ENCODE measurements at places on chromosomes 3 and 15. TPM values are rescaled to one million over a fixed set of nuclear protein-coding genes. Genes with fewer than 3 reads are reported as not detected.

The P3H2 gene
- total RNA-seq = 74.4 TPM

The NR1I2 gene
- total RNA-seq = not detected

DNA sequence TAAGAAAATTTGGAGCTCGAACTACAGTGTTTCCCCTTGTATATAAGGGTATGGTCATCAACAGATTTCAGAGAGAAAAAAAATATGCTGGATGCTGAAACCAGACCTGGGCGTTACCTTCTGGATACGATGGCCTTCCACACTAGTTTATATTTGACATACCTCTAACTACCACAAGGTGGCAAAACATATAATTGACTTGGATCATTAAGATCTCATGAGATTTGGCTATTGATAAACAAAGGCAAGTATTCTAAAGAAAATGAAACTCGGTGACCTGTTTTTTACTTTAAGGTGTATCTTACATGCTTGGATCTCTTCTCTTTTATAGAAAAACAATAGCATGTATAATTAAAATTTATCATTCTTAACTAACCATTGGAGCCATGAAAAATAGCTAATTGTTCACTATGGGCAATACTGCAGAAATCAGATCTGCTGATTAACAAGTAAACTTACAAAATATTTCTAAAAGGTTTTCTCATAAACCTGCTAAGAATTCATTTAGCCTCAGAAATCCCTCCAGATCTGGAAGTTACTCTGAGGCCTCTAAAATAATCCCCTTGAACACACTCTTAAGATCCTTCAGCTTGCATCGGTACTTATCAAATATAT is 300.6 kb upstream of the KCNH8 start:
- H3K36me3 ChIP-seq = no peaks in the 10 kb centered on the region
- no peak overlapping the region for H3K4me3 ChIP-seq
- DNase-seq = no peak
- H3K27ac ChIP-seq = no peak overlapping the region

DNA sequence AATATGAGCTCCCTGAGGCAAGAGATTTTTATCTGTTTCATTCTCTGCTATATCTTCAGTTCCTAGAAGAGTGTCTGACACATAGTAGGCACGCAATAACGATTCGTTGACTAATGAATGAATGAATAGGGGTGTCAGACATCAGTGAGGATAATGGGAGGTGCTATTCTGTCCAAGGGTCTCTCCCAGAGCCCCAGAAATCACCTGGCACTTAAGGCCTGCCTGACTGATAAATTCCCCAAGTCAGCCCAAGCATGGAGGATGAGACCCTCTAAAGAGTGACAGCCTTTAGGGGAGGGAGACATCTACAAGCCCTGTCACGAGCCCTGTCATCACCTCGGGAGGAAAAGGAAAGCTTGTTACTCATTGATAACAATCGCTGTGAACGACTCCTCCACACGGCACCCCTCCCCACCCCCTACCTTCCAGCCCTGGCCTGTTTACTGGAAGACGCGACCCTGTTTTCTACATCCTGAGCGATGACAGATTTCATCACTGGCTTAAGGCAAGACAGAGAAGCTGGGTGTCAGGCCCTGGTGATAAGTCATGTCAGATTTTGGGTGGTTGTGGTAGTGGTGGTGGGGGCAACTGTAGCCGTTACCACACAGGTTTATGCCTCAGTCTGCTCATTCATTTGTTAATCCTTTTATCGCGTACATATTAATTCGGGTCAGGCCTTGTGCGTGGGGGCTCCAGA is 23.1 kb downstream of the BHLHE40 start:
- no peaks in the 10 kb centered on the region for H3K36me3 ChIP-seq
- DNase-seq = no peak
- H3K27me3 ChIP-seq = no peaks in the 10 kb centered on the region
- no peak overlapping the region for H3K27ac ChIP-seq
- H3K4me1 ChIP-seq = no peaks in the 10 kb centered on the region
- H3K4me3 ChIP-seq = no peak overlapping the region

- H3K4me1 ChIP-seq = peaks cover 5% of the 10 kb centered on the region
- no peaks in the 10 kb centered on the region for H3K36me3 ChIP-seq
- no peak overlapping the region for H3K4me3 ChIP-seq
- no peak overlapping the region for H3K27ac ChIP-seq
These were observed 49.7 kb upstream of the POMGNT2 start for GRCh38 chr3:43155464-43156121.

DNA sequence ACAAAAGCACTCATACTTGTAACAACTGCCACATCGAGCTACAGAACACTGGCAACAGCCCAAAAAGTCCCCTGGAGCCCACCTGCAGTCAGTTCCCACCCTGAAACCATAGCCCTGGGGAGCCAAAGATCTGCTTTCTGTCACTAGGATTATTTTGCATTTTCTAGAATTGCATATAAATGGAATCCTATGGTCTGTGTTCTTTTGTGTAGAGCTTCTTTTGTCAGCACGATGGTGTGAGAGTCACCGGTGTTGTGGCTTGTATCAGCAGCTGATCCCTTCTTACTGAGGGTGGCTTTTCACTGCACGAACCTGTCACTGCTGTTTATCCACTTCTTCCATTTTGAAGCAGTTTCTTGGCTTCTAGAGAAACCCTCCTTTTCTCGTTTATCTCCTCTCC is 60.1 kb upstream of the PRR23E start:
- H3K27me3 ChIP-seq = peaks cover 56% of the 10 kb centered on the region
- H3K4me3 ChIP-seq = no peak overlapping the region
- no peak overlapping the region for H3K27ac ChIP-seq
- no peak for DNase-seq

DNA sequence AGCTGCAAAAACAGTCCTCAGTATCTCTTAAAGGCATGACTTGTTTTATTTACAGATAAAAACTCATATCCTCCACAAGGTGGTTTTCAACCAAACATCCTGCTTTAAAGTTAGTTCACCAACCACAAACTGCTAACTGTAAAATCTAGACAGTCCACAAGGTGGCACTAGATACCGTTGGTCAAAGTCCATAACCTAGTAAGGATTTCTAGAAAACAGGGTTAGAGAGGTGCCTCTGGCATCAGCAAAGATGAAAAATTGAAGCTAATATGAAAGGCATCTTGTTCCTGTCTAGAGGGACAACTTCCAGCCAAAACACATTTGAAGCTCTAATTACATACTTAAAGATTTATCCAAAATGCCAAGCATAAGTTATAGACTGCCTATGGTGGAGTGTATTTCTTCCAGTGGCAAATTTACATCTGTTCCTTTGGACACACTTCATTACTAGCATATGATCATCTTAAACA is 56.0 kb downstream of the ZMAT3 start:
- H3K4me1 ChIP-seq = peaks cover 3% of the 10 kb centered on the region
- H3K27ac ChIP-seq = no peak overlapping the region
- H3K27me3 ChIP-seq = no peaks in the 10 kb centered on the region
- peaks cover 5% of the 10 kb centered on the region for H3K36me3 ChIP-seq
- no peak overlapping the region for H3K4me3 ChIP-seq

- no peak for DNase-seq
- no peak overlapping the region for H3K4me3 ChIP-seq
- H3K4me1 ChIP-seq = no peaks in the 10 kb centered on the region
These were observed 91.0 kb upstream of the KBTBD8 start for GRCh38 chr3:66907136-66907535.

DNA sequence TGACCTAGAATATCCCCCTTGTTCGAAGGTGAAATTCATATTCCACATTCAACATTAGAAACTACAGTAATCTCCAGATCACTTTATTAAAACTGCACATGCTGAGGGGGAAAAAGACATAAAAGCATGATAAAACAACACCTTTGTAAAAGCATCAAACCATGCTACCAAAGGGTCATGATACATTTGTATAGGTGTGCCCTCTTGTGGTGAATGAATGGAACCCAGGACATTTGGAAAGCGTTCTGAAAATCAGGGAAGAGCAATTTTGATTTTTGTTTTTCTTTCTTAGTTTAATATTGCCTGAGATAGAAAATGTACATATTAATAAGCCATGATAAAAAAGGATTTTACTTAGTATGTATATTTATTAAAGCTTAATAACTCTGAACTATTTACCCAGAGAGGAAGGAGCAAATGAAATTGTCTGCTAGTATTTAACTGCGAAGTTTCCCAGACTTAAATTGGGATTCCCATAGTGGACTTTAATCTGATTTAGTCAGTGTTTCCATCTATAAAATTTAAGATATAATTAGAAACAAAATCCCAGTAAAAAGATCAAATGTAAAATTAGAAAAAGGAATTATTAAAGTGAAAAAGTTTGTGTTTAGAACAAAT is 105.8 kb upstream of the ARL6 start:
- no peak overlapping the region for H3K27ac ChIP-seq
- DNase-seq = peak; percentile 2
- H3K36me3 ChIP-seq = no peaks in the 10 kb centered on the region
- no peaks in the 10 kb centered on the region for H3K4me1 ChIP-seq
- H3K27me3 ChIP-seq = no peaks in the 10 kb centered on the region

DNA sequence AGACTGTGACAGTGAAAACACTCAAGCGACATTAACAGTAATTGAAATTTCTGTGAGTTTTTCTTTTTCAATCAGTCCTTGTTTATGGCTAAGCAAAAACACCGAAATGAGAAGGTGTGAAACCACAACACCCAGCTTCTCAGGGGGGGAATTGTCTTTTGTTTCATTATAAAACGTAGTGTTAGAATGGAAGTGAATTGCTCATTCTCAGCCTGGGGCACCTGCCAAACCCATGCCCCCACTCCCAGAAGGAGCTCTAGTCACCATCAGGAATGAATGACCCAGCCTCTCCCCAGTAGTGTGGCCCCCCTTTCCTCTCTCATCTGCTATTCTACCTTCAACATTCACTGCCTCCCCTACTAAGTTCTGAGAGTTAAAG is 185.8 kb upstream of the CFAP20DC start:
- no peak for DNase-seq
- peaks cover 5% of the 10 kb centered on the region for H3K4me1 ChIP-seq
- H3K27ac ChIP-seq = no peak overlapping the region
- no peak overlapping the region for H3K4me3 ChIP-seq
